ENCODE measurements at places on chromosomes 6 and 20. TPM values are rescaled to one million over a fixed set of nuclear protein-coding genes. Genes with fewer than 3 reads are reported as not detected.

The SAMD3 gene
- total RNA-seq, result 1.5 TPM

The UST gene
- total RNA-seq, result 10.4 TPM

The CNKSR3 gene
- 17.8 TPM for total RNA-seq

The MCCD1 gene
- not detected for total RNA-seq

The ZBTB12 gene
- total RNA-seq, result 0.60 TPM

The INSM1 gene
- 1.6 TPM for total RNA-seq

The SPATS1 gene
- total RNA-seq, result not detected

The SLC2A4RG gene
- total RNA-seq, result 29.6 TPM

The MTCH1 gene
- total RNA-seq, result 88.4 TPM

The TCF21 gene
- total RNA-seq, result 0.90 TPM

The NMBR gene
- not detected for total RNA-seq

The SAYSD1 gene
- total RNA-seq, result 5.8 TPM

The ETV7 gene
- 0.56 TPM for total RNA-seq

The DYNLT2 gene
- total RNA-seq, result 0.83 TPM

The EBF4 gene
- 8.7 TPM for total RNA-seq

The ADTRP gene
- 0.09 TPM for total RNA-seq

The HRH3 gene
- total RNA-seq, result 0.08 TPM

The LAMP5 gene
- 0.46 TPM for total RNA-seq

The BHLHE23 gene
- total RNA-seq, result not detected

The SULF2 gene
- 41.7 TPM for total RNA-seq

The FRK gene
- 11.6 TPM for total RNA-seq

The PXMP4 gene
- total RNA-seq, result 4.5 TPM

The HLA-A gene
- 63.7 TPM for total RNA-seq

The BTNL2 gene
- total RNA-seq, result not detected

The DDO gene
- 2.1 TPM for total RNA-seq

The NRM gene
- total RNA-seq, result 6.4 TPM

The GPX5 gene
- total RNA-seq, result not detected

The STXBP5 gene
- 22.8 TPM for total RNA-seq

The SLC32A1 gene
- total RNA-seq, result not detected

The ZFP57 gene
- 0.12 TPM for total RNA-seq

The CDH4 gene
- total RNA-seq, result 1.2 TPM

The ZC2HC1B gene
- not detected for total RNA-seq

The ADA gene
- 3.0 TPM for total RNA-seq

Data from pancreas (tissue), 10 donors.